ENCODE measurements at places on chromosomes 13 and 19.
A peak's percentile ranks its signal among the peaks of the same experiment; 100 is the strongest.

DNA sequence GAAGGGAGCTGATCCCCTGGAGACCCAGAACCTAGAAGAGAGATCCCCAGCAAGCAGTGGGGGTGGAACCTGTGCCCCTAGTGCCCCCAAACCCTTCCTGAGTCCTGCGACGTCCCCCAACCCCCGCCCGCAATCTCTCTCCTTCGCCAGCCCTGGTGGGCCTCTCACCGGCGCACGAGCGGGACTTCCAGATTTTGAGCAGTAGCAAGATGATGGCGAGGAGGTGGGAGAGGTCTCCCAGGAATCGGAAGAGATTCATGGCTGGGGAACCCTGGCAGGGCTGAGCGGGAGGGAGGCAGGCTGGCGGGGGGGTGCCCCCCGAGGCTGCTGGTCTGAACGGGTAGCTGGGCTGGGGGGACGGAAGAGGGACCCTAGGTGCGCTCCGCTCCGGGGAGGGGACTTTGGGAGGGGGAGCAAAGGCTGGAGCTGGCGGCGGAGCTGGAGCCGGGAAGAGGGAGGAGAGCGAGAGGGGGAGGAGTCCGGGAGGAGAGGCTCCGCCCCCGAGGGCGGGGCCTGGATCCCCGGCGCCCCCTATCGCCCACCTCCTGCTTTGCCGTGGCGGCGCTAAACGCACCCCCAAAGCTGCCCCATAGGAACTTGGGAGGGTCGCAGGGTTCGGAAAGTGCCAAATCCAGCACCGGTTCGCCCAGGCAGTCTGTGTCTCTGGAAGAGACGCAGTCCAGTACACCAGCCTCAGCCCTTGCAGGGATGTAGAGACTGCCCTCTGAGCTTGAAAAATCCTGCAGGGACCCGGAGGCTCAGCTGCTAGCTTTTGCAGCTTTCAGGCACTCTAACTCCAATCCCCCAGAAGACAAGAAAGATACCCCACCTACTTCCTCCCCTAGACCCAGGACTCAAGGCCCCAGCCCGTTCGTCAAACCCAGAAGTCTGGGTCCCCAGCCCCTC lies at the start of gene KDELR1:
Gene KDELR1, minus strand, starts transcription at position 452 of the 906 bp plus-strand sequence. Its CDS starts 193 bp downstream, at position 259.
- peak; percentile 55 for DNase-seq

DNA sequence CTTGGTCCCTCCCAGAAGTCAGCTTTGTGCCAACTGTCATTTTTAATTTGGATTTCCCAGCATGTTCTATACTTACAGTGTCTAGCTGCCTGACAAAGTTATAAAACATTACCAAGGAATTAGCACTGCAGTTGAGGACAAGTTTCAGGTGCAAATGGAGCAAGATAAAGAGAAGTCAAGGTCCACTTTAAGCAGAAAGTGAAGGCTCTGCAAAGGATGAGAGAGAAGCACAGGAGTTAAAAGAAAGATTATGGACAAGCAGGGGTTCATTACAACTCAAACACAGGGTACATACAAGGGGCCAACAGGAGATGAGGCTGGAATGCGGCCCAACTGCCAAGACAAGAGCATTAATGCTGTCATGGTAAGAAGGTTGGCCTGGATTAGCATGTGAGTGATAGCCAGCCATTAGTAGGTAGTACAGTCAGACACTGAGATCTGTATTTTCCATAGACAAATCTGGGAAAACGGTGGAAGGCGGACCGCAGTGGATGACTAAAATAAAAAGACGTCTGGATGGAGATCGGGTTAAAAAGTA lies 17.6 kb downstream of the UBL3 start:
- DNase-seq: no peak

- DNase-seq: no peak
Measured at GRCh38 chr19:32720216-32720935, 809 bp downstream of the TDRD12 start.

DNA sequence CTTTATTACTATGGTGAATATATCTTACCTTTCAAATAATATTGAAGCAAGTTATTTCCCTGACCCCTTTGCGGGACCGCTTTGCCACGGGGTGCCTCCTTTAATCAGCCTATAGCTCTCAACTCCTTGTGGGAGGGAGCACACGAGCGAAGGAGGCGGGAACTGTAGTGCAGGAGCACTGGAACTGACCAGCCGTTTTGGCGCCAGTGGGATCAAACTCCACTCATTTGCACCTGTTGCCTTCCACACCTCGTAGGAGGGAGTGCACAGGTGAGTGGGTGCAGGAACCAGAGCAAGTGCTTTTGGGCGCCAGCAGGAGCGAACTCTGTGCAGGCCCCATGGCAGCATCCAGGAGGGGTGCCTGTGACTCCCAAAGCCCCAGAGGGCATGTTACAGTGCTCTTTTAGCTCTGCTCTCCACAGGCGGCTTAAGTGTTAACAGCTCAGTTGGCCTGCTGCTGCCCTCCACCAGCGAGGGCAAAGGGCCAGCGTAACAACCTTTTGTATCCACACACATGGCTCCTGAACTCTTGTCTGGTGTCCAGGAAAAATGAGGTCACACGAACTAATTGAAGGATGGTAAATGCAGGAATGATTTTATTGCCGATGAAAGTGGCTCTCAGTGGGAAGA lies 206.9 kb downstream of the GGACT start:
- DNase-seq: no peak

DNA sequence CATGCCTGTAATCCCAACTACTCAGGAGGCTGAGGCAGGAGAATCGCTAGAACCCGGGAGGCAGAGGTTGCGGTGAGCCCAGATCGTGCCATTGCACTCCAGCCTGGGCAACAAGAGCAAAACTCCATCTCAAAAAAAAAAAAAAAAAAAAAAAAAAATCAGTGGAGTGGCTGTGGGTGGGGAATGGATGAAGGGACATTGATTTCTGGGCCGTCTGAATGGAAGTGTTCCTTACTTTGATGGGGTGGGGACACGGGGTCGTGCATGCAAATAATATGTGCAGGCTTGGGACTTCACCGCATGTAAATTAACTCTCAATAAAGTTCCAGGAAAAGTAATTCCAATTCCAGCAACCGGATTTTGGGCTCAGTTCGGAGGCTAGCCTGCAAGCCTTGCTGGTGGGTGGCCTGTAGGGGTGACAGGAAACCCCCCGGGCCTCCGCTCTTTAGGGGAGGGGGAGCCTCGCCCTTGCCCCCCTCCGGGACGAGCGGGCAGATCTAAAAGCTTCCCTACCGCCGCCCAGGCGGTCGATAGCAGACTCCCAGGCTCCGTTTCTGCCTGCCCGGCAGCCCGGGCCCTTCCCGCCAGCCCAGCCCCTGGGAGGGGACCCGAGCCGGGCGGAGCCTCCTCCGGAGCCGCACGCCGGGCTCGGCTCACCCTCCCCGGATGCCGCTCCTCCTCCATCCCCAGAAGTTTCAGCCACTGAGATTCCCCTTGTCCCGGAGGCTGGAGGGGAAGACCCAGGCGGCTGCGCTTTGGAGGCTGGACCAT lies 48.0 kb upstream of the ADGRE5 start:
- DNase-seq: no peak

GRCh38 chr13:40079721-40080120 lies 424.3 kb downstream of the COG6 start:
- no peak for DNase-seq

- DNase-seq: peak; percentile 4
Measured at GRCh38 chr13:44311011-44311780, 62.4 kb upstream of the SERP2 start.

DNA sequence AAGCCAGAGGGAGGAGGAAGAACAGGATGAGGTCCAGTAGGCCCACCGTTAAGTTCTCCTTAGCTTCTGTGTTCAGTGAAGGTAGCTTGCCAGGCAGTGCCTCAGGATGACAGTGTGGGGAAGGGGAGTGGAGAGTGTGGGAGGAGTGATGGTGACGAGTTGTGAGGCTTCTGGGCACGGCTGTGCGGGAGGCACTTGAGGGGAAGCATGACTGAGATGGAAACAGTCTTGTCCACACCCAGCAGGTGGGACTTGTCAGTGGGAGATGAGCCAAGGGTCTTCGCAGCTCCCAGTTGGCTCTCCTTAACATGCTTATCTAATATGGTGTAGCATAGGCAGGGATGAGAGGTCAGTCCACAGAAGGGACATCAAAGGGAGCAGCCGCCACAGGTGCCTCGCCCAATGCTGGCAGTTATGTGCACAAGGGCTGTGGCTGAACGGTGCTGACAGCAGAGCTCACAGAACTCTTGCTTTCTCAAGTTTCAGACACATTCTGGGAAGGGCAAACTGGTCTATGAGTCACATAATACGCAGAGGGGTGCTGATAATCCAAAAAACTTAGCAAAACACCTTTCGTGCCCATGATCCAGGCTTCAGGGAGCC lies 47.5 kb downstream of the OXGR1 start:
- DNase-seq: no peak

DNA sequence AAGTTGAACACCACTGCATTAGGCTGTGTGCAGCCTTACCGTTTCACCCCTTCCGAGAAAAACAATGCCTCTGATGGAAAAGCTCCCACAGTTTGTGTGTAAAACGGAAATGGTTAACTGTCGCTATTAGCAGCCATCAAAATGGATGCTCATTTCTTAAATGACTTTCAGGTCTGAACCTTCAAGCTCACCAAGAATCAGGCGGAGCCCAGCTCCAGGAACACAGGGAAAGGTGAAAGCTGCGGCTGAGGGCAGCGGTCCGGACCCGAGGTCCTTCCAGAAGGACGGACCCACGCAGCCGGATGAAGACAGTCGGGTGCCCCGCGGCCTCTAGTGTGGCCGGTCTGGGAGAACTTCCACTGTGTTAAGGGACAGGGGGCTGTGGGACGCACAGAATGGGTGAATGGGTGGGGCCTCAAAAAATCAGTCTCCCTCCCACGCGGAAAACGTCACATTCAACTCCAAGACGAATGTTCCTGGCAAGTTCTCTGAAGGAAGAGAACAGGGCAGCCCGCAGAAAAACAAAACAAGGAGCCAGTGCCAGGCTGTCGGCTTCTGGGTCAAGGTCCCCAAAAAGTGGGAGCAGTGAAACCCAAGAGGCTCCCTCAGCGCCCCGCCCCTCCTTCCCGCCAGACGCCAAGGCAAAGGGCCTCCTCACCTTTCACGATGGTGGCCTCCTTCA lies 4.9 kb downstream of the IRS2 start:
- no peak for DNase-seq

DNA sequence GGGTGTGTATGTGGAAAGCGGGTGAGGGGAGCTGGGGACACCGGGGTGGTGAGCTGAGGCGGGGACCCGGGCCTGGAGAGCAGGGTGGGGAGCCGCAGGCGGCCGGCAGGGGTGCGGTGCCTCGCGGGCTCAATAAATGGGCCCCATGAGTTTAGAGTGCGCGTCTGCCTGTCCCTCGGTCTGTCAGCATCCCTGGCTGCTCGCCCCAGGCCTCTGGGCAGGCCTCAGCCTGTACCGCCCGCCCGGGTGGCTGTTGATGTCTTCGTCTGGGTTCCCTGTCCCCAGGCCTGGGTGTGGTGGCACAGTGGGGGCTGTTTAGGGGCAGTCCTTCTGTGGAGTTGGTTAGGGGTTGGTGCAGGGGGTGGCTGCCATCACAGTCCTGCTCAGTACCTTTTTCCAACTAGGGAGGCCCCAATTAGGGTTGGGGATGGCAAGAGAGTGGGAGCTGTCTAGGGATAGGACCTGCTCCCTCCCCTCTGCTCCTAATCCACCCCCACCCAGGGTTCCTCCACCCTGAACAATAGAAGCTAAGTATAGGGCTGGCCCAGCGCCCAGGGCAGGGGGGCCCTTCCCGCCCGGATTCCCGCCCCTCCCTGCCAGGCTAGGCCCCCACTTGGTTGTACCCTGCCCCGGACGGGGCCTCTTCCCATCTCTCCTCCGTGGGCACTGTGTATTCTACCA lies 12.2 kb downstream of the CIC start:
- DNase-seq: peak; percentile 19

DNA sequence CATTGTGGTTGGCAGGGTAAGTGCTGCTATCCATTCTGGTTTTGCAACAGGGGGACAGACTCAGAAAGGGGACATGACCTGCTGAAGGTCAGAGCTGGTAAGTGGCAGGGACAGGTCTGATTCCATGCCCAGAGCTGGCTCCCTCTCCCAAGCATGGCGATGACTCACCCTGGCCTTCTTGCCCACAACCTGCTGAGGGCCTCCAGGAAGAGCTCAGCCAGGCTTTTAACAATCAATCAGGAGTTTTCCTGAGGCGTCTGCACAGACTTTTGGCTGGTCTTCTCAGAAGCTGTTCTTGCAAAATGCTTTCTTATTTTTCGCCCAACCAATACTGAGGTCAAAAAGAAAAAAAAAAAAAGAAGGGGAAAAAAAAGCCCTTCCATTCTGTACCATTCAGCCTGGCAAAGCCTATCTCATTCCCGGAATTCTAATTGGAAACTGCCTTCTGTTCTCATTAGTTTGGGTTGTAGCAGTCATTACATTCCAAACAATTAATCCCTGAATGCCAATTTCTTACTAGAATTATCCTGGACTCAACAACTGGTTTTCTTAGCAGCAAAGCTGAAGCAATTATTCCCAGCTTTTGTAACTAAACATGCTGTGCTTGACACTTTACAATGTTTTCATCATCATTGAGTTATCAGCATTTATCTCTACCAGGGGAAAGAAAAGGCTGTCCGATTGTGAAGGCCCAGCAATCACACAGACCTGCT lies 17.7 kb downstream of the SIAH3 start:
- DNase-seq: peak; percentile 78

- no peak for DNase-seq
Measured at GRCh38 chr19:15443838-15444237, 5.9 kb downstream of the WIZ start.

DNA sequence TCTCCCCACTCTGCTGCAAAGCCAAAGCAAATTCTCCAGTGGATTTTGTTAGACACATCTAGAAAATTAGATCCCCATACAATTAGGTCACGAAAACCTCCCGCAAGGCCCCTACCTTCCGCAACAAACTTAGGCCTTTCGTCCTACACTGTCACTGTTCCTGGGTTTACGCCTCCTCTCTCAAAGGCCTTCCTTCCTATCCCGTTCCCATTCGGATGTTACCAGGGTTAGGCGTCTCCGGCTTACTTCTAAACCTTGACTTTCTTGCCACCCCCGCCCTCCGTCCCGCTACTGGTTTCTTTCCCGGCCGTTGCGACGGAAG lies 754 bp downstream of the RNF6 start:
- no peak for DNase-seq

- DNase-seq: no peak
Measured at GRCh38 chr19:11345122-11345803, 805 bp downstream of the TMEM205 start.

DNA sequence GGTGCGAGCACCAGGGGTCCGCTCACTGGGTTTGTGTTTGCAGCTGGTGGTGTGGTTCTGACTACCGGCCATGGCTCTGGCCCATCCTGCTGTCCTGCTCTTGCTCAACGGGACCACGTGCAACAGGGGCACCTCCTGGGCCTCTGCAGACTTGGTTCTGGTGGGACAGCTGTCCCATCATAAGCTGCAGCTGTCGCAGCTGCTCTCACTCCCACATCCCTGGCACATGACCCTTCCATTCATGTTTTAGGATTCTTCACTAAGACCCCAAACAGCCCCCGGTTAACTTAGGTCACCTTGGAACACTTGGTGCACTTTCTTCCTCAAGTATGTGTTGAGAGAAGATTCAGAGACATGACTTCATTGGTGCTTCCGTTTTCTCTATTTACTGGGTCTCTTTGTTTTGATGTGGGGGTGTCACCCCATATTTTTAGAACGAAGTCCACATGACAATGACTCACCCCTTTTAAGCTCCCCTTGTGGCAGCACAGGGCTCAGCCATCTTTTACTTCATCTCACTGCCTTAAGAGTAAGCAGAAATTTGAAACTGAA lies 68.4 kb upstream of the ARHGEF7 start:
- peak; percentile 93 for DNase-seq

Data from MV-4-11 (cell line).